ENCODE measurements at places on chromosomes 2 and 18.

DNA sequence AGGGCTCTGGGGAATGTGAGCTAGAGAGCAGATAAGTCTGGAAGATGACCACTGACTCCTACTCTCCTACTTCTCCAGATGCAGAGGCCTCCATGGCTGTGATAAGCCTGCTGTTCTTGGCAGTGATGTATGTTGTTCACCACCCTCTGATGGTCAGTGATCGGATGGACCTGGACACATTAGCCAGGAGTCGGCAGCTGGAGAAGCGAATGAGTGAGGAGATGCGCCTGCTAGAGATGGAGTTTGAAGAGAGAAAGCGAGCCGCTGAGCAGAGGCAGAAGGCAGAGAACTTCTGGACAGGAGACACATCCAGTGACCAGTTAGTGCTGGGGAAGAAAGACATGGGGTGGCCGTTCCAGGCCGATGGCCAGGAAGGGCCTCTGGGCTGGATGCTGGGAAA lies 1.4 kb downstream of the ITPRIPL1 start:
- no peak for DNase-seq

GRCh38 chr18:54740136-54740846 lies 88.0 kb upstream of the RAB27B start:
- DNase-seq = no peak

DNA sequence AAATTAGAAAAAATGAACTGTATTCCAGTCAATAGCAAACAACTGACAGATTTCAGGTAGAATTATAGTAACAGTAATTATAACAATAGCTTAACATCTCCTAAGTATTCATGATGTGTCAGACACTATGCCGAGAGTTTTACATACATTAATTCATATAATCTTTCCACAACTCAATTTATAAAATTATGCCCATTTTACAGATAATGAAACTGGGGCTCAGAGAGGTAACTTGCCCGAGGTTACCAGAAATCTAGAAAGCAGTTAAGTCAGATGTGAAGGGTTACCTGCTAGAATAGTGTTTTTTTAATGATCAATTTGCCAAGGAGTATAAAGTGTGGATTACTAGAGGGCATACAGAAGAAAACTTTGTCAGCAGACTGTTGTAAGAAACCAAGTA lies 12.2 kb downstream of the NBAS start:
- DNase-seq = no peak

DNA sequence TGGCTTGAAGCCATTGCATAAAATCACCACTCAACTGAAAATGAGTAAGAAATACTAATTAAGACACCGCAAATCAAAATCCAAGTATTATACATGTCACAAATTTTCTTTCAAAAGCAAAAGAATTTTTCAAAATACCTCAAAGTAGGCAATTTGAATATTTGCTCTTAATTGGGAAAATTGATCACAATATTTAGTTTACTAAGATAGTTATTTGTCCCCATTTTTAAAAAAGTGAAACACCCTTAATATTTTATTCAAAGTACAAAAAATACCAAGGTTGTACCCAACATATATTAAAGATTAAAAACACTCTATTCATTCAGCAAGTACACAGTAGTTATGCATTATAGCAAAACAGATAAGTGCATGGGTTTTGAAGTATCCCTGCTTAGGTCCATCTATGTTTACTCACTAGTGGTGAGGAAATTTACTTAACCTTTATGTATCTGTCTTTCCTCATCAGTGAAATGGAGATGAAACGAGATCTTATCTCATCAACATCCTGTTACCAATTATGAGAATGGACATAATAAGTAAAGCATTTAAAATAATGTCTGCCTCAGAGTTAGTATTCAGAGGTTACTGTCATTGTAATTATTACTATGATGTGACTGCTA lies 35.1 kb downstream of the VPS54 start:
- DNase-seq = no peak

DNA sequence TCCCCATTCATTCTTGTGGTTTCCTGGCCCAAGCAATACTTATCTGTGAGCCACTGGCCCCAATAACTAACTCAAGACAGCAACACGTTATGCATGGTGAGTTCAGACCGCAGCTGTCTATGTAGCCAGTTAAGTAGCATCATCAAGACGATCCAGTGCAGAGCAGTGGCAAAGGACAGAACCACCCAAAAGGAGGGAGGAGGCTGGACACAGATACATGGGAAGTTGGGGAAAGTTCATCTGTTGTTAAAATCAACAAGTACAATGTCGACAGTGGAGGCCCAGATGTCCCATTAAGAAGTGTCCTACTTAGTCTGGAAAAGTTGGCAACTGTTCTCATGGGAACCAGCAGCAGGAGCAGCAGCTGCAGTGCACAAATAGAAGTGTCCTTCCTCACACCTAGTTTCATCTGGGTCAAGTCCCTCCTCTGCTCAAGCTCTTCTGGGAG lies 106.9 kb upstream of the THOC1 start:
- no peak for DNase-seq

GRCh38 chr18:36572135-36572856 lies 256.5 kb downstream of the TPGS2 start:
- DNase-seq = peak; percentile 68

DNA sequence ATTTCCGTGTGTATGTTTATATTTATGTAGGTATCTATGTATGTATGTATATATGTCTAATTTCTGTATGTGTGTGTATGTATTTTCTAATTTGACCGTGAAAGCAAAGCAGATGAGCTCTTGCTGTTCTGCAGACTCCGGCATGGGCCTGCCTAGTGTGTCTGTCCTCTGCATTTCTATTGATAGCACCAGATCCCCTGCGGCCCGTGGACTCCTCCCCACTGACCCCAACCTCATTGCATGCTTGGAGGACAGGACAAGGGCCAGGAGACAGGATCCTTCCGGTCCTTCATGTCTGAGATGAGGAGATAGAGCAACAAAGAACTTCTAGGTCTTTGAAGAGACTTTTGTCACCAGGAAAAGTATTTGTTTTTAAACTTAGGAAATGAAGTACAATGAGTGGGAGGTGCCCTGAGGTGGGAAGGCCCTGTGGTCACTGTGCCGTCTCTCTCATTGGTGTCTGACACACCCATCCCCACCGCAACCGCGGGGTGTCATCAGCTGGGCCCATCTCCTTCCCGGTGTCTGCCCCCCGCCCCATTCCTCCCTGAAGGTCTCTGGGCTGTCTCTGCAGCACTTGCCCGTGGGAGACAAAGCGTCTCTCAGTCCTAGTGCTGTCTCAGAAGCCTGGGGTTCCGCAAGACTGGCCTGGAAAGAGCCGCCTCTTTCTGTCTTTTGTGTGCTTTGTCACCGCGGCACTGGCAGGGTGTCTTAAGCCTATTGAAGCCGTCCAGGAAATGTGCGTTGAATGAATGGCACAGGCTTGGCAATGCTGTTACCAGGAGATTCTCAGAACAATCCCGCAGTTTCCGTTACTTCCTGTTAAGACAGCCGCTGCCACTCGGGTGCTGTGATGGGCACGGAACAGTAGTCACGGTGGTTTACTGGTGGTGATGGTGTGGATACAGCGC lies 216.4 kb downstream of the AGAP1 start:
- DNase-seq = no peak

GRCh38 chr18:9984080-9984479 lies 70.3 kb downstream of the VAPA start:
- no peak for DNase-seq

GRCh38 chr18:25089470-25089869 lies 262.5 kb downstream of the ZNF521 start:
- DNase-seq = no peak

GRCh38 chr2:174535083-174535482 lies 48.3 kb upstream of the GPR155 start:
- no peak for DNase-seq

GRCh38 chr18:78770139-78770822 lies 209.3 kb upstream of the SALL3 start:
- DNase-seq = no peak

DNA sequence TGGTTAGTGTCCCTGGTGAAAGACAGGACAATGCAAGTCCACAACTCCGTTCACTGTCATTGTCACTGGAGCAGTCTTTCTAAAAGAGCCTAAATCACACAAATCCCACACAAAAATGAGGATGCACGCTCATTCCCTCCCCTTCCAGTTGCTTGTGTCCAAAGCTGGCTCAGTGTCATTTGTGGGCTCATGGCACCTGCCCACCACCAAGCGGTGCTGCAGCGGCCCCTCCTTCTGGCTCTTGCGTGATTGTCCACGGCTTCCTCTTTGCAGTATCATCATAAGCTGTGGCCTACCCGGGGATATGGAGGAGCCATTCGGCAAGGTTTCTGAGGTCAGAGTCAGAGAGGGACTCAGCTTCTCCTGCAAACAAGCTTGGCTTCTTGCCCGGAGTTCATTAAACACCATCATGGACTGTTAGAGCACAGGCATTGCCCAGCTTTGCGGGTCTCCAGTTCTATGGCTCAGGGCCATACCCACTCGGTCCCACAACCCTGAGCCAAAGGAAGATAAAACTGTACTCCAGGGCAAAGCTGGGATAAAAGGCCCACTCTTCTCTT lies 179.4 kb upstream of the AGAP1 start:
- no peak for DNase-seq

DNA sequence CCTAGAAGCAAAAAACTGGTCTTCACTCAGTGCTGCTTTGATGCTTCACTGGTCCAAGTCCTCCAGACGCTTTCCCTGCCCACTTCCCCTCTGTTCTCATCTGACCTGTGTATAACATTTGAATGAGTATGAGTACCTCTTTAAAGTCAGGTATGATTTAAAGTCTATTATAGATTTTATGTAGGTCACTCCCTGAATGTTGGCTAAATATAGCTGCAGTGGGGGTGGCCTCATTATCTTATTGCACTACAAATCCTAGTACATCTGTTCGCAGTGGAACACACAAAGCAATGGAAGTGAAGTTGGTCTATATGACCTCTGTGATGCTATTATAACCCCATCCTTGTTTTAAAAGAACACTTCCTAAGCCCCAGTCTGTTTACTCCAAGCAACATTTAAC lies 33.2 kb downstream of the ARHGEF33 start:
- DNase-seq = no peak

DNA sequence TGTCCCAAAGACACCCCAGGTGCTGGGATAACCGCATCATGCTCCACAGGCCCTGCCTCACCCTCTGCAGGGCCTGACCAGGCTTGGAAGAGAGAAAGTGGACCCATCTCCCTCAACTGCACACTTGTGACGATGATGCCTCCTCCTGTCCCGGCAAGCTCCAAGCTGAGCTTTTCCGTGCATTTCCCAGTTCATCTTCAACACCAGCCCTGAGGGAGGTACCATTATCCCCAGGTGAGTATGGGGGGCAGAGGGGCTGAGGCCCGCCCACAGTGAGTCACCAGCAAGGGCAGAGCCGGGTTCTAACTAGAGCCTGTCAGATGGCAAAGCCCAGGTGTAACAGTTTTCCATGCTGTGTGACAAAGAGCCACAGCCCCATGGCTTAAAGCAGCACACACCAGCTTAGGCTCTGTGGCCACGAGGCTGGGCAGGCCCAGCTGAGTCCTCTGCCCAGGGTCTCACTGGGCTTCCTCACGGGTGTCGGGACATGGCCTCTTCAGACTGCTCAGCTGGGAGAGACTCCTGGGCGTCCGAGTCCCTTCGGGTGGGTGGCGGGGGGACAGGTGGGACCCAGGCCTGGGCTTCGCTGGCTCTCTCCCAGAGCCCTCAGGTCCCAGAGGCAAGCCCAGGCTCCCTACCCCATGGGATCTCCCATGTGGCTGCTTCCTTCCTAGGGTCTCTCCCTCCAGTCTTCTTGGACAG lies 108.4 kb upstream of the OTOS start:
- DNase-seq = no peak

GRCh38 chr2:23607925-23608324 lies 222.9 kb downstream of the KLHL29 start:
- no peak for DNase-seq

DNA sequence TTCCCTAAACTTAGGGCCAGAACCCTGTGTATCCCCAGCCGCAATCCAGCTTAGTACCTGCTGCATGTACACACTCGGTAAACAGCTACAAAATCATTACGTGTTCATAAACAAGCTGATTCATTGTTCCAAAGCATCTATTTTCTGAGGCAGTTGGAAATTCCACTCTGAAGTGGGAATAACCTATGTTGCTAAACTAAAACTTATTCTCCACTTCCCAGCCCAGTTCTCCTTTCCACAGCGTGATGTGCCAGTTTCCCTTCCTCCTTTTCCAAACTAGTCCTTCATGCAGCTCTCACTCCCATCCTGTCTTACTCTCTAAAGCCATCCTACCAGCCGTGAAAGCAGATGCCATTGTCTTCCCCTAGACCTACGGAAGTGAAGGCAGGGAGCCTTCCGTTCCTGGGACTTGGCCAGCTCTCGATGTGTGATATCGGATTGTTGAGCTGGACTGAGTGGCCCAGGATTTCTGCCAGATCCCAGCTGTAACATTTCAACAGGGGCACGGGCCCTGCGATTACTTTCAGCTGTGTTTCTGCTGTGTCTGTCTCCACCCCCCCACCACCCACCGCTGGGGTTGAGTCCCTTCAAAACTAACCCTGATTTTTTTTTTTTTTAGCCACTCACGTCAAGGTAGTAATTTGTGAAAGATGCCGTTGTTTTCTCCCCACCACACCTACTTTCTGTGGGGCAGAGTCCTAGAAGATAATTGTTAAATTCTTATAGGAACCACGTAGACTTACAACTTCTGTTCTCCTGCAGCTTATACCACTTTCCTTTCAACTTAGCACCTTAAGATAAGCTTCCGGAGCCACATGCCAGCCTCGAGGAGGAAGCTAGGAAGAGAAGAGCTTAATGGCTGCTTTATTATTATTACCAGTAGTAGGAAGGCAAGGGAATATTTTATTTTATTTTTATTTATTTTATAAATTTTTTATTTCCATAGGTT lies 100.9 kb downstream of the CRIM1 start:
- DNase-seq = peak; percentile 68

GRCh38 chr2:144678736-144679135 lies 158.8 kb upstream of the ZEB2 start:
- no peak for DNase-seq

GRCh38 chr2:237242091-237242536 lies 156.4 kb downstream of the COPS8 start:
- DNase-seq = no peak

GRCh38 chr18:43420950-43421349 lies 143.7 kb upstream of the SYT4 start:
- DNase-seq = no peak

DNA sequence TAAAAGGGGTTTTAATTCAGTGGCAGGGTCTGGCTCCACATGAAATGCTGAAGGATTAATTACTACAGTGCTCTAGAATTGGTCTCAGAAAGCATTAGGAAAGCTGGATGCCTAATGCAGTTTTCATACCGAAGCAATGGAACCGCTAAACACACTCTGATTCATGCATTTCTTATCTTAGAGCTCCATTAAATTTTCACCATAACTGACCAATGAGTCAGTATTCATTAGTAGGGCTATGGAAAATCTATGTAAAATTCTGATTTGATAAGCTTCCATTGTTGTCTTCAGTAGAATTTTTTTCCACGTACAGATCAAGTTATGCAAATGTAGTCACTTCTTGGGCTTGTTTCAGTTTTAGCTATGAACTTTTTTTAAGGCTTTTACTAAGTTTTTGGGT lies 359.9 kb downstream of the ARHGAP15 start:
- no peak for DNase-seq
